DMS53 (cell line): ENCODE measurements at places on chromosomes 3 and 15.

- DNase-seq, result no peak
Observed at GRCh38 chr3:131944676-131945075, 90.1 kb downstream of the CPNE4 start.

DNA sequence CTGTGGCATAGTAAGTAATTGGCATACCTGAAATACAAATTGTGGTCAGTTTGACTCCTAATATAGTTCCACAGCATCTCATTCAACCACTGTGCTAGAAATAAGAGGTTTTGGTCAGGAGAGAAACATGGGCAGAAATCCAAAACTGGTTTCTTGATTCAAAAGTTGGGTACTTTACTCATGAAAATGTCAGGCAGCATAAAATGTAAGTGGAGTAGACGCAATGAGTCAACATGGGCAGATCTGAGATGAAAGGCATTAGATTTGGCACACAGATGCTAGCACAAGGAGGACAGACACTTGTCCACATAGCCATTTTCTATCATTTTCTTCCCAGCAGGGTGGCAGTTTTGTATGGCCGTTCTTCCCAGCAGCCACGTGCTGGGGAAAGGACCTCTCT, 255.8 kb upstream of the CDIN1 start:
- DNase-seq, result no peak

GRCh38 chr15:64681424-64682024, 93.9 kb downstream of the RBPMS2 start:
- DNase-seq, result peak; percentile 76

- no peak for DNase-seq
Observed at GRCh38 chr15:87300146-87300545, 956.4 kb downstream of the NTRK3 start.

DNA sequence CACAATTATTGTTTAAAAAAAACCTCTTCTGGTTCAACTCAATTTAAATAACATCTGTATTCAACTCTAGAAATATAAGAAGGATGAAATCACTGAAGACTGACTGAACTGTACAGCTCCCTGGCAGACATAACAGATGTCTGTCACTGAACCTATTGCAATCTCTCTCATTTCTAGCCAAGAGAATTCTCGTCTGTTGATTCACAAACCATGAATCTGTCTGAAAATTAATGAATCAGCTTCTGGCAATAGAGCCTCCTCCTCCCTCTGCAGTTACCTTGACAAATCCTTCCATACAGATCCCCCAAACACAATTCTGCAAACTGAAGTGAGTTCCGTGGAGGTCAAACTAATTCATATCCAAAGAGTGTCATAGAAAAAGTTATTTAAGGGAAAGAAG, 561.4 kb downstream of the PYDC2 start:
- DNase-seq, result no peak

- no peak for DNase-seq
Observed at GRCh38 chr3:146895026-146895749, 290.0 kb upstream of the PLSCR5 start.

GRCh38 chr15:23628612-23629233, 18.9 kb downstream of the MAGEL2 start:
- no peak for DNase-seq

GRCh38 chr3:52831500-52832301, 1.2 kb upstream of the ITIH4 start:
- DNase-seq, result peak; percentile 77

DNA sequence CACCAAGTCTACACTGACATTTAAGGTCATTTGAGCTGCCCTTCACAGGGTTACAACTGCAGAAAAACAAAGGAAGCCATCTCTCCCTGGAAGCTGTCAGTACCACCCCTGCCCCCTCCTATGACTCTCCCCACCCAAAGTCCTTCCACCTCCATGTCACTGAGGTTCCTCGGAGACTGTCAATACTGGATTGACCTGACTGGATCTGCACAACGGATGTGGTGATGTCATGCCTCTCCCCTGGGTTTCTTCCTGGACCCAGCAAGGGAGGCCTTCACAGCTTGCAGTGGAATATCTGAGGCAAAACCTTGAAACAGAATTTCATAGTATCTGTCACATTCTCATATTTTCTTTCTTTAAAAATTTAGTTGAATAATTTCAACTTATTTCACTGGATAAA, 153.5 kb downstream of the CLSTN2 start:
- DNase-seq, result peak; percentile 7

GRCh38 chr3:175082631-175083030, 223.5 kb downstream of the NAALADL2 start:
- no peak for DNase-seq

GRCh38 chr3:168088106-168088720, 7.5 kb downstream of the GOLIM4 start:
- DNase-seq, result peak; percentile 13

DNA sequence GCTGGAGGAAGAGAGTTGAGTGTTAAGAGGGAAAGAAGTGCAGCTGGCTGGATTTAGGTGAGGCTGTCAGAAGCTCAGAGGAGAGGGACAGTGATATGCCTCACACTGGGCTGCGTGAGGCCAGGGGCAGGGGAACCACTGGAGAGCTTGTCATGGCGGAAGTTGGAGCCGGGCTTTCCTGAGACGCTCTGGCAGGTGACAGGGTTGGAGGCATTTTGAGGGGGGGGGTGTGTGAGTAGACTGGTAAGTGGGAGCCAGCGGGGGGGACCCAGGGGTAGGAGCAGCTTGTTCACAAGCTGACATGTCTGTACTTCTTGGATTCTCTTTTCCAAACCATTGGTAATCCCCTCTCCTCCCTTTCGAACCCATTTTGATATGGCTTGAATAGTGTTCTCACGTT, 331.5 kb upstream of the RGMA start:
- no peak for DNase-seq

GRCh38 chr15:19956124-19956796, 585.3 kb downstream of the GOLGA6L6 start:
- DNase-seq, result no peak

GRCh38 chr3:139560411-139560810, 20.9 kb upstream of the RBP1 start:
- no peak for DNase-seq

DNA sequence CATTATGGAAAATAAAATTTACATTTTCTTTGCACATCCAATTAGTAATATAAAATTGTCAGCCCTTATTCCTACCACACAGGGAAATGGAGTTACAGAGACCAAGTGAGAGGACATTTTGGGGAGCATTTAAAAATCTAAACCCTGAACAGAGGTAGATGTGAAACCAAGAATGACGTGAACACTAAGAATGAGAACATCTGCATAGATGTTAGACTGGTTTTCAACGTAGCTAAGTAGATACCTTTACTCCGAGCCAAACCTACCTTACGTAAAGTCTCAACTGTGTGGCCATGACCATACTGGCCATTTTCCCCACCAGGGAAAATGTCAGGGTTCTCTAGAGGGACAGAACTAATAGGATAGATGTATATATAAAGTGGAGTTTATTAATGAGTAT, 51.4 kb upstream of the THBS1 start:
- DNase-seq, result no peak

DNA sequence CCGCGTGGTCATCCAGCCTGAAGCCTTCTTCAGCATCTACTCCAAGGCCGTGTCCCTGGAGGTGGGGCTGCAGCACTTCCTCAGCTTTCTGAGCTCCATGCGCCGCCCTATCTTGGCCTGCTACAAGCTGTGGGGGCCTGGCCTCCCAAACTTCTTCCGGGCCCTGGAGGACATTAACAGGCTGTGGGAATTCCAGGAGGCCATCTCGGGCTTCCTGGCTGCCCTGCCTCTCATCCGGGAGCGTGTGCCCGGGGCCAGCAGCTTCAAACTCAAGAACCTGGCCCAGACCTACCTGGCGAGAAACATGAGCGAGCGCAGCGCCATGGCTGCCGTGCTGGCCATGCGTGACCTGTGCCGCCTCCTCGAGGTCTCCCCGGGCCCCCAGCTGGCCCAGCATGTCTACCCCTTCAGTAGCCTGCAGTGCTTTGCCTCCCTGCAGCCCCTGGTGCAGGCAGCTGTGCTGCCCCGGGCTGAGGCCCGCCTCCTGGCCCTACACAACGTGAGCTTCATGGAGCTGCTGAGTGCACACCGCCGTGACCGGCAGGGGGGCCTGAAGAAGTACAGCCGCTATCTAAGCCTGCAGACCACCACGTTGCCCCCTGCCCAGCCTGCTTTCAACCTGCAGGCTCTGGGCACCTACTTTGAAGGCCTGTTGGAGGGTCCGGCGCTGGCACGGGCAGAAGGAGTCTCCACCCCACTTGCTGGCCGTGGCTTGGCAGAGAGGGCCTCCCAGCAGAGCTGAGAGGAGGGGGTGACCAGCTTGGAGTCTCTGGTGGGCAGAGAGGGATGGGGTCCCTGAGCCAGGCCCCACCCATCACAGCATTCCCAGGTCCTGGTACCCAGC, 37.9 kb downstream of the GOLGA6A start:
- no peak for DNase-seq

DNA sequence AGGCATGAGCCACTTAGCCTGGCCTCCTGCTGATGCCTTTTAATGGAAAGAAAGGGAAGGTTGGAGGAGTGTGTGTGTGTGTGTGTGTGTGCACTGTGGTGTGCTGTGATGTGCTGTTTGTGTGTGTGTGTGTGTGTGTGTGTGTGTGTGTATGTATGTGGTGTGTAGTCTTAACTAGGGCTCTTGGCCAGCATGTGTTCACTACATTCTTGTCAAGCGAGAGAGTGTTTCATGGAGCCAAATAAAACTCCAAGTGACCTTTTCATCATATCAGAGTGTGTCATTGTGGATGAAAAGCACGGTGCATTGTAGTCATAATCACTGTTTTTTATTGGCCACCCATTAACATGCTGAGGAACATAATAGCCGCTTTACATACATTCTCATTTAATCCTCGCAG, 30.8 kb upstream of the BHLHE40 start:
- DNase-seq, result no peak

GRCh38 chr15:40051616-40052415, 12.8 kb upstream of the SRP14 start:
- no peak for DNase-seq

DNA sequence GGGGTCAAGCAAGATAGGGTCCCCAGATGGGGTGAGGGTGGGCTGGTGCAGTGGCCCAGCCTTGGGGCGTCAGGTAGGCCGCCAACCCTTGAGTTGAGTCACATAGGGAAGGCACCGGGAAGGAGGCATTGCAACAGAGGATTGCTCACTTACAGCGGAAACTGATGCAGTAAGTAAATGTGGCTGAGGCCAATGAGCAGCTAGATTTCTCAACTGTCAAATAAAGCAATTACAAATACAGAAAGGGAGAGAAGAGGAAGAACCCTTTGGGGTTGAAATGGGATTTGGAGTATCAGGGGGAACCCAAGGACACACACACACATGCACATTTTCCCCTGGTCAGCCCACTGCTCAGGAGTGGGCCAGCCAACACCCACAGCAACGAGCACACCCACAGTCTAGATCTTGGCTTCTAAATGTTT, 44.0 kb downstream of the CHSY1 start:
- no peak for DNase-seq

- DNase-seq, result no peak
Observed at GRCh38 chr15:55683376-55683775, 59.6 kb downstream of the PRTG start.

DNA sequence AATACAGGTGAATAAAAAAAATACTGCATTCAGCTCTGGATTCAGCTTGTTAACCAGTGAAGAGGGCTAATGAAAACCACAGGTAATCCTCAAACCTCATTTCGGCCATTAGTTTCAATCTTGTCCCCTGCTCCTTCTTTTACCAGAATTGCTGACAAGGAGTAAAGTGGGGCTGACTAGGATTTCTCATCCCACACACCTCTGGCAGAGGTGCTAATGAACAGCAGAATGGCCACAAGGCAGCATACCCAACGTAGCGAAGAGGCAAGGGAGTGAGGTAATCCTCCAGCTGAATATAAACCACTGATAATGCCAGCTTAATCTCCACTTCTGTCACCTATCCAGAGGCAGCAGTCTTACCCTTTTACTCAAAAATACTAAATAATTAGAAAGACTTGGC, 248.8 kb upstream of the CDIN1 start:
- no peak for DNase-seq

DNA sequence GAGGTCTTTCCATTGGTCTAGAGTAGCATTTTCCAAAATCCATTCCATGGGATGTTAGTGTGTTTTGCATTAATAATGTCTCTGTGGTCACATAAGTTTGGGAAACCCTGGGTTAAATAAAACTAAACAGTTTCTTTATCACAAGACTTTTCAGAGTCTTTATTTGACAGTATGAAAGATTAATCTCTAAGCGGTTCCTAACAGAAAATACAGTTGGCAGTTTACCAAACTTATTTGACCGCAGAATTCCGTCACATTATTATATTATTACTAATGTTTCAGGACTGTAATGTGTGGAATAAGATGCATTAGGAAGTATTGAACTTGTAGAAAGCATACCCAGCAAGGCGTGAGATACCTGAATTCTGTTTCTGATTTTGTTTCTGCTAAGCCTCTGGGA, 71.5 kb upstream of the ADAMTSL3 start:
- DNase-seq, result no peak

DNA sequence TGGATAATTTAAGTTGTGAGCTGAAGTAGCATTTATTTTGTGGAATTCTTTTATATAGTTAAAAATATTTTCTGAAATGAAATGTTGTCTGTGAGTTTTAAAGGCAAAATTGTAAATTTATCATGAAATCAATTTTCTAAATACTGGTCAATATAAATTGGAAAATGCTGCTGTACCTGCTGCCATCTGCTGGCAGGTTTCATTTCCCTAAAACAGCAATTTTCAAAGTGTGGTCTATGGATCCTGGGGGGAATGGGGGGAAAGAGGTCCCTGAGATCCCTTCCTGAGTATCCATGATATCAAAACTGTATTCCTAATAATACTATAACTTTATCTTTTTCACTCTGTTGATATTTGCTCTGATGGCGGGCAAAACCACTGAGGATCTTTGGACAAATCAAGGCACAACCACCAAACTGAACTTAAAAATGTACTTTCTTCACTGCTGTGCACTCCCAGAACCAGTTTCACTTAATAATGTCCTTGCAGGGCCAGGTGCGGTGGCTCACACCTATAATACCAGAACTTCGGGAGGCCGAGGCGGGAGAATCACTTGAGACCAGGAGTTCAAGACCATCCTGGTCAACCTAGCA, 17.2 kb upstream of the CCR4 start:
- peak; percentile 24 for DNase-seq

DNA sequence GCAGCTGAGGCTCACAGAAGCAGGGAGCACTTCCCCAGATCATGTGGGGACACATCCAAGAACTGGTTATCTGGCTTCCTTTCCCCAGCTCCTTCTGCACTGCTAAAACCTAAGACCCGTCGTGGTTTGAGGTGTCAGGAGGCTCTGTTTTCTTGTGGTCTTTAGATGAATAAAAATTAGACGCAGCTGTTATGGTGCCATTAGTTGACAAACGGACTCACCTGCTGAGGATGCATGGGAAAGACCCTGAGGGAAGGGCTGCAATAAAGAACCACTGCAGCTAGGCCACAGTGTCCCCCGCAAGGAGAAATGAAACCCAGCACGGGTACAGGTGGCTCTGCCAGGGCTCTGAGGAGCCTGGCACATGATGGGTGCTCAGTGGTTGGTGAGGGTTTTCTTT, 99.4 kb downstream of the IQSEC1 start:
- no peak for DNase-seq

GRCh38 chr3:123352134-123352554, 96.7 kb downstream of the ADCY5 start:
- DNase-seq, result no peak

GRCh38 chr15:78368651-78369050, 28.5 kb downstream of the CRABP1 start:
- DNase-seq, result no peak

GRCh38 chr3:9384141-9384828, 13.1 kb upstream of the SETD5 start:
- DNase-seq, result no peak
